ENCODE measurements at places on chromosomes 7 and 10. TPM values are rescaled to one million over a fixed set of nuclear protein-coding genes. Genes with fewer than 3 reads are reported as not detected.
A peak's percentile ranks its signal among the peaks of the same experiment; 100 is the strongest.

DNA sequence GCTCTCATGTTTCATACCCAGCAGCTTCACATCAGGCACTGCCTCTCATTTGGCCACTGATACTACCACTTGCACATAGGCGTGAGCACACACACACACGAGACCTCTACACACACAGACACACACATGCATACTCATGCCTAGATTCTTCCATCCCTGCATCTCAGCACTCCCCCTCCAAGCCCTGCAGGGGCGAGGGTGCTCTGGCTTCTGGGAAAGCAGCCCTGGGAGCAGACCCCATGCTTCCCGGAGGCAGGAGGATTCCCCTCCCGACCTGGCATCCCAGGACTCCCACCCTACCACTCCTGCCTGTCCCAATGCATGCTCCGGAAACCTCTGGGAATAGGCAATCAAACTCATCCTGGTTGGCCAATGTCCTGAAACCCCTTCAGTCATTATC, 89.1 kb upstream of the SMNDC1 start:
- peaks cover 1% of the 10 kb centered on the region for H3K4me1 ChIP-seq
- H3K27me3 ChIP-seq: no peaks in the 10 kb centered on the region
- DNase-seq: no peak
- no peak overlapping the region for H3K27ac ChIP-seq

DNA sequence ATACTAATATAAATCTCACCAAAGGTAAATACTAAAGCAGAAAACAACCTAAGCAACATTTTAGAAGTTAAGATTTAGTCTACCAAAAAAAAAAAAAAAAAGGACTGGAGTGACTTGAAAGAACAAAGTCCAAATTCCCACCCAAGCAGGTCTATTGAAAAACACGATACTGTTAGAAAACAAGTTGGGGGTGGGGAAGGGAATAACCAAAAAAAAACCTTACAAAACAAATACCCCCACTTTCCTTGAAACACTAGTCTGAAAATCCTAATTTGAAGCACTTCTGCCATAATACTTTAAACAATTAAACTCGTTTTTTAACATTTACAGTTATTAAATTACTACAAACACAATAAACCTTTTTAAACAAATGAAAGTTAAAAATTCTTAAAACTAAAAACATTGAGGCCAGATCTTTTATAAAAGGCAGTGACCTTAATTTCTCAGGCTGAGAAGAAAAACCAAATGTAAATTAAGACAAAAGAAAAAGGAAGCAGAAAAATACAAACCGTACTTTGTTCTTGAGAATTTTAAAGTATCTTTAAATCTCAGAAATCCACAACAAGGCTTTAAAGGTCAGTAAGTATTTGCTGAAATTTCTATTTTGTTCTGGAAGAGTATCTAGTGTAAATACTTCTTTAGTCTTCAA, 135.1 kb downstream of the NRBF2 start:
- no peaks in the 10 kb centered on the region for H3K27me3 ChIP-seq
- H3K36me3 ChIP-seq: no peaks in the 10 kb centered on the region
- peak overlapping the region; percentile 37 for H3K27ac ChIP-seq
- H3K4me1 ChIP-seq: peaks cover 2% of the 10 kb centered on the region
- no peak for DNase-seq

DNA sequence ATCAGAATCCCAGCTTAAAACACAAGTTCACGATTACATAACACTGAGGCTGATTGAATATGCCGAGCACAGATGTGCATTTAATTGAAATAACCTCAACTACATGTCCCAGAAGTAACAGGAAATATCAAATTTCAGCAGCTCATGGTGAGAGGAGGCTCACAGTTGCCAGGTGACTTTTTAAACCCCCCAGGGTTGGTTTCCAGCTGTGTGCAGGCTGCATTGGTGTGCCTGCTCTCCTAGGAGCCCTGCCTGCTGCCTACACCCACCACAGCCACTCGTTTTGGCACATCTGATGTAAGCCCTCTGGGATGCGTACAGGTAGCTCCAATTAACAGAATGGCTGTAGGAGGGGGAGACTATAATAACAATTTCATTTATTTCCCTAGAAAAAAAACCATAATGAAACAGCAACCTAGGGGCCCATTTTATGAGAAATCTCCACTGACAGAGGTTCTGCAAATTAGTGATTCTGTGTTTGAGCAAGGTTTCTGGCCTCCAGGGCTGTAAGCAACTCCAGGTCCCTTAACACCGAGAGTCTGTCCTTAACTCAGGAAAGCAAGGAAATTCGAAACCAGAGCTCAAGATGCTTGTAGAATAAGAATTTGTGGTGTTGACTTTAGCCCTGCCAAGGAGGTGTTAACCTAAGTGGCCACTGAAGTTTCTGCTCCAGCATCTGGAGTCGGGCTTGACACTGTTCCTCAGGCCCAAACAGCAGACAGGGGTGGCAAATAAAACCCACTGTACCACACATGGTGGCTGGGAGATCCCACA, 161.9 kb downstream of the BMPER start:
- no peaks in the 10 kb centered on the region for H3K27me3 ChIP-seq
- H3K4me3 ChIP-seq: no peak overlapping the region
- no peaks in the 10 kb centered on the region for H3K36me3 ChIP-seq
- no peak for DNase-seq
- H3K4me1 ChIP-seq: peaks cover 5% of the 10 kb centered on the region
- no peak overlapping the region for H3K27ac ChIP-seq

Gene CFAP43
- 58.6 TPM for total RNA-seq

DNA sequence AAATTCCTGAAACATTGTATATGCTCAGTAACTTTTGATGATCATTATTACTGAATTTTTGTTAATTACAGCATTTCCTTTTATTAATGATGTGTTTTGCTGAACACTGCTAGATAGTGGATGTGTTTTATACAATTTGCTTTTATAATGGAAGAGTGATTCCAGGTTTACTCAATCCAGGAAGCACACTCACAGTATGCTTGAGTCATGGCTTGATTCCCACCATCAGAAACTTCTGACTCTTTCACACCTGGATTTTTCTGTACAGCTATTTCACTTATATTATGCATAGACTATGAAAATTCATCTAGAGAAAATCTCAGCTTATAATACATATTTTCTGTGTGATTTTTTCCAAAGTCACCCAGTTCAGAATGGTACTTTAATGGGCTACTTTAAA, 1040.9 kb downstream of the GRM8 start:
- H3K27me3 ChIP-seq: no peaks in the 10 kb centered on the region
- no peak overlapping the region for H3K4me3 ChIP-seq
- H3K36me3 ChIP-seq: no peaks in the 10 kb centered on the region
- DNase-seq: no peak
- H3K27ac ChIP-seq: no peak overlapping the region
- H3K4me1 ChIP-seq: no peaks in the 10 kb centered on the region

Gene CPXM2
- 5.5 TPM for total RNA-seq

DNA sequence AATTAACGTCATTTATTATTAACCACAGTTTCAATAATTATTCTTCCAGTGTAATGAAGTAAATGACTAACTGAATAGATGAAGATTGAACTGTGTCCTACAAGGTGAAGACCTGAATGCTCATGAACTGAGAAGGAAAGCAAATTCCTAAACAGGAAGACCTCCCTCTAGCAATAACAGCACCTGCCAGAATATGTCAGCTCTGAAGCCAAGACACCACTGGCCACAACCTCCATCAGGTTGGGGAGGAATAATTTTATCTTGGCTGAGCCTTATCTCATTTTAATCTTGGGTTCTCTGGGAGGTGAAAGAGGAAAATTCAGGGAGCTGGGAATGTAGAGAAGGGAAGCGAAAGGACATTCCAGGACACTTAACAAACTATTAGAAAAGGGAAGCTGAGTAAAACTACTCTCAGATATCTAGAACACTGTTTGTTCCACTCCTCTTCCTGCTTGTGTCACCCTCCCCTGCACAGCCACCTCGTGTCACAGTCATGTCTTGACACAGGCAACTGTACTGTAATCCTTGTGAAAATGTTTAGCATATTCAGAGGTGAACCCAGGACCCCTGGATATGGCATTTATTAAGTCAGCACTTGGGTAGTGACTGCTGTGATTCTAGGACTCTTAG, 4.6 kb upstream of the SLC13A1 start:
- DNase-seq: no peak
- H3K4me3 ChIP-seq: no peak overlapping the region
- H3K4me1 ChIP-seq: no peaks in the 10 kb centered on the region

Gene STEAP4
- total RNA-seq: 3.0 TPM

DNA sequence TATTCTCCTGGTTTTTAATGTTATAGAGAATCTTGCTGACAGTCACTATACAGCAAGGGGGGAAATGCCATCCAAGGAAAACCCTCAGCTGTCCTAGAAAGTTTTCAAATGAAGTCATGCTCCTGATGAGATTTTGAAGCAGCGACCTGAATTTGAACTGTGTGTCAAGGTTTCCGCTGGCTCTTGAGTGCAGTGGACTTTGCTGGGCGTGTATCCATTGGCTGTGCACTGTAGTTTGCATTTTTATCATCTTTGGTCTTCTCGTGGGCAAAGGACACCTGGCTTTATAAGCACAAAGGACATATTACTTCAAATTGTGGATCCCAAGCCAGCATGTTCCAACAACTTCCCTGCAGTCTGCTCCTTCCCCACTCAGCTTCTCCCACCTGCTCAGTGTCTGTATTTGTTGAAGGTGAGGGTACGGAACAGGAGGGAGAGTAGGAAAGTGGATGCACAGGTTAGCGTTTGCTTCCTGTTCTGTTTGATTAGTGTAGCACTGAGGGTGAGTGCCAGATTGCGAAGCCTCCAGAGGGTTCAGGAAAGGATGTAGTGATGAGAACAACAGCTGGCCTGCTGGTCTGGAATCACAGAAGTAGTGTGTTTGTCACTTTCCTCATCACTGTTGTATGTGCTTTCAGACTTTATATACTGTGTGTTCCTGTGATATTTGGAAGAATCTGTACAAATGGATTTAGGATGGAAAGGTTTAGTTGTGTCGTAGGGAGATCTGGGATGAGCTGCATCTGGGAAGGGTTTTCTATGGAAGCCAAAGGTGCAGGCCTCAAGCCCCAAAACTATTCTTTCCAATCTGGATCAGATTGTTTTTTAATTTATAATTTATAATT, 204.8 kb downstream of the BMPER start:
- H3K27me3 ChIP-seq: no peaks in the 10 kb centered on the region
- DNase-seq: no peak
- H3K4me3 ChIP-seq: no peak overlapping the region
- H3K4me1 ChIP-seq: peaks cover 1% of the 10 kb centered on the region
- no peak overlapping the region for H3K27ac ChIP-seq
- no peaks in the 10 kb centered on the region for H3K36me3 ChIP-seq

DNA sequence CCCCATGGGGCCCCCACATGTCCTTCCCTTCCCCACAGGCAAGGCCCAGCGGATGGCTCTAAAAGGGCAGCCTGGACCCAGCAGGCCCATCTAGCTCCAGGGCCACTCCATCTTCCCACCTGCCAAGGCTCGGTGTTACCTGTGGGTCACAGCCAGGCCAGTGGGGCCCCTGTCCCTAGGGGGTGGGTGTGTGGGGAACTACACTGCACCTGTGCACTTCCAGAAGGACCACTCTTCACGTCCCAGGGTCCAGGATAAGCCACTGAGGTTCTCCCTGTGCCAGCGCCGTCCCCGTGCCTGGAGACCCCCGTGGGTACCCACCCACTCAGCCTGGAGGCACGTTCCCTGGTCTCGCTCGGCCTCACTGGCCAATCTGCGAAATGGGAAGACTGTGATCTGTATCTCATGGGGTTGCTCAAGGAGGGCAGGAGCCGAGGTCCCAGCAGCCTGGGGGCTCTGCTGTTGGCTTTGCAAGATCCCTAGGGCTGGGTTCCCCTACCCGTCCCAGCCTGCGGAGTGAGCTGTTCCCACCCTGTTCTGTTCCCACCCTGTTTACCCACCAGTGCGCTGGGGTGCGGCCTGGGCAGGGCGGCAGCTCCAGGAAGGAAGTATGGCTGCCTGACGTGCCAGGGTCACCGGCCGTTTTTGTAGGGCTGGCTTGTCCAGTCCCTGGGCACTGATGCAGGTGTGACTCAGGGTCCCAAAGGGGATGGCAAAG, 4.6 kb downstream of the PWWP2B start:
- DNase-seq: peak; percentile 18
- no peak overlapping the region for H3K27ac ChIP-seq
- H3K36me3 ChIP-seq: no peaks in the 10 kb centered on the region
- peaks cover 6% of the 10 kb centered on the region for H3K4me1 ChIP-seq
- H3K27me3 ChIP-seq: no peaks in the 10 kb centered on the region

Gene PLA2G12B
- not detected for total RNA-seq

- H3K4me1 ChIP-seq: peaks cover 9% of the 10 kb centered on the region
- no peaks in the 10 kb centered on the region for H3K36me3 ChIP-seq
- no peak for DNase-seq
Observed at GRCh38 chr7:5388273-5388901, 35.2 kb downstream of the TNRC18 start.

DNA sequence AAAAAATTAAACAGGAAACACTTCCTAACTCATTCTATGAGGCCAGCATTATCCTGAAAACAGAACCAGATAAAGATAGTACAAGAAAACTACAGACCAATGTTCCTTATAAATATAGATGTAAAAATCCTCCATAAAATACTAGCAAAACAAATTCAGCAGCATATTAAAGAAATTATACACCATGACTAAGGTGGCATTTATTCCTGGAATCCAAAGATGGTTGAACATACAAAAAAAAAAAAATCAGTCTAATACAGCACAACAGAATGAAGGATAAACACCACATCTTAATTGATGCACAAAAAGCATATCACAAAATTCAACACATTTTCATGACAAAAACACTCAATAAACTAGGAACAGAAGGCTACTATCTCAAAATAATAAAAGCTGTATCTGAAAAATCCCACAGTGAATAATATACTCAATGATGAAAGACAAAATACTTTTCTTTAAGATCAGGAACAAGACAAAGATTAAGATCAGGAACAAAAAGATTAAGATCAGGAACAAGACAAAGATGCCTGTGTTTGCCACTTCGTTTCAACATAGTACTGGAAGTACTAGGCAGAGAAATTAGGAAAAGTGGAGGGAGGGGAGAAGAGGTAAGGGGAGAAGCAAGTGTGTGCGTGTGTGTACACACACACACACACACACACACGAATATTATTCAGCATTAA, 95.6 kb downstream of the SNX13 start:
- DNase-seq: no peak
- H3K36me3 ChIP-seq: no peaks in the 10 kb centered on the region
- no peaks in the 10 kb centered on the region for H3K4me1 ChIP-seq
- no peak overlapping the region for H3K27ac ChIP-seq

Measured in ovary (tissue), 10 donors.